ENCODE measurements at places on chromosomes 2 and 18.

DNA sequence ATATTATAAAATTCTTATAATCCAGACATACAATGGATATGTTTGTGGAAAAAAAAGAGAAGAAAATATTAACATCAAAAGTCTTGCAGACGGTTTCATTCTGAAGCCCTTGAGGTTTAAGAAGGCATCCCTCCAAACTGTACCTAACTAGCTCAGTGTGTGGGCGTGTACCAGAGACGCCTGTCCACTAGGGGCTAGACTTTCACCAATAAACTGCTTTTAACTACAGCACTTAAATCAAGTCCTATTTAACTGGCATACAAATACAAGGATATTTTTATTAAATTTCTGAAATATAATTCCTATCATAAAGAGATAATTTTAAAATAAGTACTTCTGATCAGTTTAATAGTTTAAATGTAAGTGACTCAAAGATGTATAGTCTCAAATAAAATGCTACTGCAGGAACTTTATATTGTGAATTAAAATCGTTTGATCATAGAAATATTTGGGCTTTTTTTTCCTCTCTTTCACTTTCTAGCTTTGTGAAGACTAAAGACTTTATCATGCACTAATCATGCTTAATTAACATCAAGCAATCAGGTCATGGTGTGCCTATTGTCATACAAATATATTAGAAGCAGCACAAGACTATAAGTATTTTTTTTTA, 437.7 kb downstream of the SATB2 start:
- no peak for DNase-seq

DNA sequence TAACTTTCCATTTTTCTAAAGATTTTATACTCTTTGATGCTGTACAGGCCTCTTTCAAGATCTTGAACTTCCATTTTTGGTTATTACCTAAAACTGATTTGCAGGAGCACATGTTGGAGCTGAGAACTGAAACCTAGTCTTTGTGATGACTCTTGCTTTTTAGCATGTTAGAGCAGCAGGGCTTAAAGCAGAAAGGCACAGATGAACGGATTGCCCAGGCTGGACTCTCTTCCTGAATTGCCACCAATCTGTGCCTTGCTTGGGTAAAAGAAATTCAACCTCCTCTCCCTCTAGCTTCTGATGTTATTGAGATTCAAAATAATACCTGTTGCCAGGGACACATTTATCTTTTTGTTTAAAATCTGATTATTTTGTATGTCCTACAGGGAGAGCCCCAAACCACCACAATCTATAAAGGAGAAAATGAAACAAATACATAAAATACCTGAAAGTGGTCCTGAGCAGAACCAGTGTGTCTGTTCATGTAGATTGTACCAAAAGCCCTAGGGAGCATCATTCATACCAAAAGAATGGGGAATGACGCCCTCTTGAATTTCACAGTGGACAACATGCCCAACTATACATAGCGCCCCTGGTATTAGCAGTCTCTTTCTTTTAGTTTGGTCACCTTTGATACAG, 277.0 kb upstream of the MAP2 start:
- no peak for DNase-seq

- DNase-seq, result no peak
Measured at GRCh38 chr18:37254236-37254754, 311.3 kb downstream of the CELF4 start.

- DNase-seq, result no peak
Measured at GRCh38 chr2:50490991-50491390, 540.9 kb downstream of the NRXN1 start.

- no peak for DNase-seq
Measured at GRCh38 chr2:119782308-119783027, 22.7 kb downstream of the PTPN4 start.

GRCh38 chr2:121356058-121356640, 71.1 kb upstream of the TFCP2L1 start:
- no peak for DNase-seq

DNA sequence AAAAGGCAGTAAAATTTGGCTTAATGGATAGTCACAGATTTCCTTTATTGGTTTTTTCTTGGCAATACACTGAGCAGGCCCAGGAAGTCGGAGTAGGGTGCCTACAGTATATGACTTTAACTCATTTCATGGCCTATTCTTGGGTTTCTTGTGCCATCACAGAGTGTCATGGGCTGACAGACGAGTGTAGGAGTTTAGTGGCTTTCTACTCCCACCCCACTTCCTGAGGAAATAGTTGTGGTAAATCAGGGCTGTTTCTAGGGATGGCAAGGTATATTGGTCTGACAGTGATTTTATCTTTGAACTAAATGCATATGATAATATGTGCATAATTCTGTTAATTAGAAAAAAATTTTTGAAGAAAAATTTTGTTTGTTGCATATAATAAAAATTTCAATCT, 100.1 kb downstream of the PLCL1 start:
- no peak for DNase-seq

DNA sequence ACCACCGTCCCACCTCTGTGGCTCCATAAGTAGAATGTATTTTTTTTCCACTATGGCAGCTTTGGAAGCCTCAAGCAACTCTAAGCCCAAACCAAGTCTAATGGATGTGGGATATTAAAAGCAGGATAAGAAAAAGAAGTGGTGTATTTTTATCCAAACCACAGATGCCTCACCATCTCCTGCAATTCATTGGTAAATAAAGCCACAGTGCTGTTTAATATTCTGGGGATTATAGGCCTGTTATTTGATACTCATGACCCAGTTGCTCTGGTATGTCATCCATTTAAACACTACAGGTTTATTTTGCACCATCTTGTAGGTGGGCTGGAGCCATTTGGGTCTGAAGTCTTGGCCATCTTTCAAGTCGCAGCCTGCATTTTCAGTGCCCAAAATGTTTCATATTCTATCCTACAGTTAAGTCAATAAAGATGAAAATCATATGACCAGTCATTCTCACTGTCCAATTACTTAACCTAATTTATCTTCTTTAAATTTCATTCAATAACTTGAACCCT, 279.5 kb upstream of the EPHA4 start:
- DNase-seq, result no peak

- DNase-seq, result no peak
Measured at GRCh38 chr2:239073270-239073669, 225.4 kb downstream of the TWIST2 start.

DNA sequence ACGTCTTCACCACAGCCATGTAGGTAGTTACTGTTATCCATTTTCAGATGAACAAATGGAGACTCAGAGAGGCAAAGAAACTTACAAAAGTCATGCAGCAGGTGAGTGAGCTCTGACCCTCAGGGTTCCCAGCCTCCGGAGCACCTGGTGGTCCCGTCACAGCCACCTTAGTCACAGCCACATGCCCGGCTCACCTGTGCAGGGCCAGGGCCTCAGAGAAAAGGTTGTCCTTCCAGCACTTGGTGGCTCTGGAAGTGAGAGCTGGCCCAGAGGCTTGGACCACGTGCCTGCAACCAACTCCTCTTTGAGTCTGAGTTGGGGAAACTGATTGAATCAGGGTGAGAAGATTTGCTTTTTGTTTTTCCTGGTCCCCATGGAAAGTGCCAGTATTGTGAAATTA, 189.3 kb downstream of the GLI2 start:
- no peak for DNase-seq

- no peak for DNase-seq
Measured at GRCh38 chr2:39179974-39180960, 59.4 kb upstream of the SOS1 start.

DNA sequence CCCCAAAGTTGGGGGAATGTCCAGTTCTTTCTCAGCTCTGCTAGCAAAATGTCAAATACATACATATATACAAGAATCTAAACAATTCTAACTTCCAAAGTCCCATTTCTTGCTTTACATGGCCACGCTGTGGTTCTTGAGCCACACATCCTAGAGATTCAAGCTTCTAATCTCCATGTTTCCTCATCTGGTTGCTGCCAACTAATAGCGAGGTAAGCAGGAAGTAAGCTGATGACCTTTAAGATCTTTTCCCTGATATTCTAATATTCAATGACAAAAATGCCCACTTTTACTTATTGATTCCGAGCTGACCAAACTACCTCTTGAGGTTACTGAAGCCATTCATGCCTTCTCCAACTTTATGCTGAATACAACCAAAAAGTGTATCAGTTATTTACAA, 3.3 kb downstream of the VPS54 start:
- no peak for DNase-seq

DNA sequence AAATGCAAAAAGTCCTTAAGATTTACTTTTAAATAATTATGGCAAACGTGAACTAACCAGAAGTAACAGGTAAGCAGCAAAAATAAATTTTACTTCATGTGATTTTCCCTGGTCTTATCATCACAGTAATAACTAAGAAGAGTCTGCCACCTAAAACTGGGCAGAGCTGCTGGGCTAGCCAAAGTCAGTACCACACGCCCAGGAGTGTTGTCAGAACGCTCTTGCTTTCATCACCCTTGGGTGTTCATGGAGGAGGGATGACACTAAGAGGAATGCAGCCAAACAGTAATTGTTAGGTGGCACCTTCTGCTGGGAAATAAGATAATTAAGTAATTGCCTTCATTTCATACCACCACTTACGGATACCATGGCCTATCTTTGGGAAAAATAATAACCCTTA, 92.0 kb upstream of the NEUROD1 start:
- no peak for DNase-seq

GRCh38 chr18:22254088-22254487, 84.7 kb downstream of the GATA6 start:
- no peak for DNase-seq

GRCh38 chr2:209940936-209941335, 61.5 kb upstream of the RPE start:
- no peak for DNase-seq

GRCh38 chr2:147541314-147541713, 303.5 kb upstream of the ACVR2A start:
- DNase-seq, result no peak

- DNase-seq, result no peak
Measured at GRCh38 chr2:42569116-42569711, 782 bp downstream of the MTA3 start.

GRCh38 chr18:26981360-26982082, 116.0 kb upstream of the AQP4 start:
- no peak for DNase-seq

DNA sequence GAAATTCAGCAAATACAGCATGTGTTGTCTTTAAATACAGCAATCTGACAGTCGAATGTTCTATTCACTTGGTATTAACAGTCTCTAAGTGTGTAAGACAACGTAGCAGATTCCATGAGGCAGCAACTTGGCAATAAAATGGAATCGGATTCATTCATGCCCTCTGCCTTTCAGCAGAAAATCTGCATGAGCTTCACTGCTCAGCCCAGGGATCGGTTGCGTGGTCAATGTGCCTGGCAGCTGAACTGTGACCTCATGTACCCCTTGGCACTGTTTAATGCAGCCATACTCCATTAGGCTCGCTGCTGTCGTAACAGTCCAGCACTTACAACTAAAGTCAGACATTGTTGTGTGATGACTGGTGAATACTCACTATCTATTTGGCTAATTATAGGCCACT, 17.7 kb upstream of the RGPD4 start:
- DNase-seq, result no peak

DNA sequence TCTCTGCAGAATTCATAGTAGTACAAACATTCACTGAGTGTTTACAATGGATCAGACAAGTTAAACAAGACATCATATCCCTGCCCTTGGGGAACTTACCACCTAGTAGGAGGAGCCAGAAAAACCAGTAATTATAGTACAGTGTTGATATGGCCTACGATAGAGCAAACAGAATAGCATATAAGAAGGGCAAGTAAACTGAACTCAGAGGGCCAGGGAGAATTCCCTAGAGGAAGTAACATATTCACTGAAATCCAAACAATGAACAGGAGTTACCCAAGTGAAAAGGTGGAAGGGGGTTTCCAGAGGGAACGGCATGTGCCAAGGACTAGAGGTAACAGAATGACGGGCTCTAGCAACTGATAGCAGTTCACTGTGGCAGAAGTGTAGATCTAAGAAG, 34.1 kb downstream of the NHEJ1 start:
- DNase-seq, result no peak

DNA sequence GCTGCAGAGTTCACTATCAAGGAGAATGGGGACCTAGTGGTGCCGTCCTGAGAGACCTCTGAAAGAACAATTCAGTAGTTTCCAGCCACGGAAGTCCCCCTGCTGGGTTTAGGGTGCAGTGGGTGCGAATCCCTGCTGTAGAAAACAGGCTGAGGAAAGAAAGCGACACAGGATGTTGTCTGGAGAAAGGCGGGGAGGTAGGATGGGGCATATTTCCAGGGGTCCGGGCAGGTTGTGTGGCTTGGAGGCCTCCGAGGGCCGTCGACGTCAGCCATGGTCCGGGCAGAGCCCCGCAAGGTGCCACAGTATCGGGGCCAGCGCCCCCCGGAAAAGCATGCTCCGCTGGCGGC, 807 bp upstream of the CREB1 start:
- peak; percentile 38 for DNase-seq

DNA sequence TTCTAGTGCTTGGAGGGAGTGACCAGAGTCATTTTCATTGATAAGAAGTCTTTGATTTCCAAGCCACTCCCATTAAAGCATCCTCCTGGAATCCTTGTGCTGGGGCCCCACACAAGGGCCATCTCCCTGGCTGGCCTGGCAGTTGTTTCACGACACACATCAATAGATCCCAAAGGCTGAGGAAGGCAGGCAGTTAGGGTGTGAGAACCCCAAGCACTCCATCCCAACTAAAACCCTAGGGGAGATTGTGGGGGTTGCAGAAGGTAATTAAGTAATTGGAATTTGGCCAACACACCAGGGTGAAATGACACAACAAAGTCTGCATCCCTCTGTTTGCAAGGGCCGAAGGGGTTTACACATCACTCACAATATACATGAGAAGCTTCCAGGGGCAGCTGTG, 578.1 kb upstream of the SYT4 start:
- no peak for DNase-seq

- no peak for DNase-seq
Measured at GRCh38 chr18:59839246-59839645, 60.5 kb upstream of the PMAIP1 start.

GRCh38 chr18:44229693-44230108, 451.0 kb upstream of the SETBP1 start:
- DNase-seq, result no peak

DNA sequence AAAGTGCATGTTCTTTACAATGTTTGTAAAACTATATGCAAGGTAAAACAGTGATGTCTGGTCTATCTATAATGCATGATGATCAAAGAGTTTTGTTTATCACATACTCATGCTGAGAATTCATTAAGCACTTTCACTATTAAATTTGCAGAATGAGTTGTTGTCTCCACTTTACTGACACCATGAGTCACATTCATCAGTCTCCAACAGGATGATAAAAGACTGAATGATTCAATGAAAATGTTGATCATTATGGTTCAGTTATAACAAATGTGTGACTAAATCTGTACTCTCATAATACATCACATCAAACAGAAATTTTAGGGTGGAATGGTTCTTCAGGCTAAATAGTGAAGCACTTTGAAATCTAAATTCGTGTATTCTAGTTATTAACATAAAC, 129.0 kb downstream of the ERBB4 start:
- DNase-seq, result no peak

- no peak for DNase-seq
Measured at GRCh38 chr2:207093234-207093633, 72.5 kb downstream of the KLF7 start.

- DNase-seq, result no peak
Measured at GRCh38 chr2:183898641-183899040, 699.7 kb upstream of the ZNF804A start.

- no peak for DNase-seq
Measured at GRCh38 chr2:227482638-227483340, 10.8 kb downstream of the AGFG1 start.

Measured in stimulated activated CD8-positive, alpha-beta memory T cell treated with anti-CD3 and anti-CD28 coated beads, Interleukin-7, amount 100 ng/mL, for 1 hour (primary cell).